DND-41 (cell line): ENCODE measurements at places on chromosomes 5 and 9.

GRCh38 chr5:143124593-143124992 is 278.9 kb downstream of the NR3C1 start:
- no peak for DNase-seq

- no peak for DNase-seq
Observed at GRCh38 chr5:170429014-170429413, 39.8 kb upstream of the KCNMB1 start.

DNA sequence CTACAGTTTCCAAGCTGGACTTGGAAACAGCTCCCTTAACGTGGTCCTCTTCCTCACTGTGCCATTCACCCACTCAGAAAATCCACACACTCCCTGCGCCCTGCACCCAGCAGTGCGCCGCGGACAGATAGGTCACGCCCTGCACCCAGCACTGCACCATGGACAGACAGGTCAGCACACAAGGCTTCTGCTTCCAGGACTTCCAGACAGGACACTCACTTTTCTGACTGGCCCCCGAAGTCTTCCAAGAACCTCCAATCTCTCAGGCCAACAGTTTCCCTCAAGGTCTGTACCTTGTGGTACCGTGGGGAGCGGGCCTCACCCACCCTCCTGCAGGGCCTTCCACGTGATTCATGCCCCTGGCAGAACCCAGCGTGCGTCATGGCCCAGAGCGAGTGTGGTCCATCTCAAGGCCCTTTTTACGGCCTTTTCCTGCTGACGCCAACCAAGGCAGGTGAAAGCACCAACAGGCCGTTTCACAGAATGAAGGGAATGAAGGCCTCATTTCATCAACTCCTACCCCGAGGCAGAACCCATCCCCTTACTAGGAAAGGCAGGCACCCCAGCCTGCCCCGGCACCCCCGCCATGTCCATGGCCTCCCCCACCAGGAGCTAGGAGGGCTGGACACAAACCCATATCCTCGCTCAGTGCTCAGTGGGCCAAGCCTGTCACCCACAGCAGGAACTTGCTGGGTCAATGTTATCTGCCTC is 17.3 kb downstream of the VAV2 start:
- DNase-seq = no peak

DNA sequence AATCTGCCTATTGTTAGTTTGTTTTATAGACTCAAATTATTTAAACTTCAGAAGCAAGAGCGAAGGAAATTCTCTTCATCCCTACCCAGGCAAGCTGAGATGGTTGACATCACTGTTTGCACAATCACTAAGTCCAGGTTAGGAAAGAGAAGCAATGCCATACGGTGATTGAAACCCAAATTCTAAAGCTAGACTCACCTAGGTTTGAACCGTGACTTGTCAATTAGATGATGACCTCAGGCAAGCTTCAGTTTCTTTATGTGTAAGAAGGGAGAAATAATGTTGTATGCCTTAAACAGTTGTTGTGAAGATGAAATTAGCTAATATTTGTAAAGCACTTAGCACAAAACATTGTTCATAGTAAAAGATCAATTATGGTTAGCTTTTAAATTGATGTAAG is 96.5 kb upstream of the ANKRD55 start:
- no peak for DNase-seq

- no peak for DNase-seq
Observed at GRCh38 chr5:173922527-173922926, 34.4 kb downstream of the CPEB4 start.

- no peak for DNase-seq
Observed at GRCh38 chr5:96176022-96176421, 214.4 kb upstream of the ELL2 start.

GRCh38 chr9:93128011-93128714 is 5.9 kb downstream of the NINJ1 start:
- DNase-seq = no peak
